ENCODE measurements at places on chromosomes 4 and X.

DNA sequence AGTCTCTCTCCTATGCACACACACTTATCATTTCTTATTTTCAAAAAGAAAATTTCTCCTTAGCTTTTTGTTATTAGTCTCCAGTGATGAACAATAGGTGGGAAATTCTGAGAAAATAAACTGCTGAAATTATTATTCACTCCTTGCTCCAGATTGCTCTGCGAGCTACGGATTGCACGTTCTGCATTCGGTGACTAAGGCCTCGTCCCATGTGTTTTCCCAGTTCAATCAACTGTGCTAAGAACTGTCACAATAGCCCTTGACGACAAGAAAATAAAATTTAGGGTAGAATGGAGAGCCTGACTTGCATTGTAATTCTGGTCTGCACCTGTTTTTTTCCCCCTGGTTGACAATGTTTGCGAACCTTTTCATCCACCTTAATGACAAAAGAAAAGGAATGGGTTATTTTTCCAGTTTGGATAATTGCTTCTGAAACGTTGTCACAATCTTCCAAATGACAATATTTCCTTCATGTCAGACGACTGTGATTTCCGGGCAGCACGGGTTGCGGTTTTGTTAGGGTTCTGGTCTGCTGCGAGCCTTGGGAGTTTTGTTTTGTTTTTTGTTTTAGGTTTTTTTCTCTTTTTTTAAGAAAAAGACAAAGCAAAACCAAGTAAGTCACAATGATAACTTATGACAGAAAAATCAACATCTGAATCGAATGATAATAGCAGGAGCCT lies 124.5 kb upstream of the NOCT start:
- no peak for DNase-seq

DNA sequence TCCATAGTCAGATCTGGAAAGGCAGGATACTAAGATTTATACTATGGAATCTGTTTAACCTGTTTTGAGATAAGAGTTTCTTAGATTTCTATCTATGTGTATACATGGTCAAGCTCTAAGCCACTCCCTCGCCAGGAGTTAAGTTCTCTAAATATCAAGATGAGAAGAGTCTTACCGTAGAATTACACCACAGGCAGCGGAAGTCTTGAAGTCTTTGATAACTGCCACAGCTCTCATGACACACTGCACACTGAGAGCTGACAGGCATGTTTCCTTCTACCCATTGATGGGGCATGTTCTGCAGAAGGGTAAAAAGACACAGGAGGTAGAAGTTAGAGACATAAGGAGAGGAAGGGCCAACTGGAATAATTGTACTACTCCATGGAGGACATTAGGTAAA lies 67.7 kb downstream of the DGKK start:
- DNase-seq, result no peak

DNA sequence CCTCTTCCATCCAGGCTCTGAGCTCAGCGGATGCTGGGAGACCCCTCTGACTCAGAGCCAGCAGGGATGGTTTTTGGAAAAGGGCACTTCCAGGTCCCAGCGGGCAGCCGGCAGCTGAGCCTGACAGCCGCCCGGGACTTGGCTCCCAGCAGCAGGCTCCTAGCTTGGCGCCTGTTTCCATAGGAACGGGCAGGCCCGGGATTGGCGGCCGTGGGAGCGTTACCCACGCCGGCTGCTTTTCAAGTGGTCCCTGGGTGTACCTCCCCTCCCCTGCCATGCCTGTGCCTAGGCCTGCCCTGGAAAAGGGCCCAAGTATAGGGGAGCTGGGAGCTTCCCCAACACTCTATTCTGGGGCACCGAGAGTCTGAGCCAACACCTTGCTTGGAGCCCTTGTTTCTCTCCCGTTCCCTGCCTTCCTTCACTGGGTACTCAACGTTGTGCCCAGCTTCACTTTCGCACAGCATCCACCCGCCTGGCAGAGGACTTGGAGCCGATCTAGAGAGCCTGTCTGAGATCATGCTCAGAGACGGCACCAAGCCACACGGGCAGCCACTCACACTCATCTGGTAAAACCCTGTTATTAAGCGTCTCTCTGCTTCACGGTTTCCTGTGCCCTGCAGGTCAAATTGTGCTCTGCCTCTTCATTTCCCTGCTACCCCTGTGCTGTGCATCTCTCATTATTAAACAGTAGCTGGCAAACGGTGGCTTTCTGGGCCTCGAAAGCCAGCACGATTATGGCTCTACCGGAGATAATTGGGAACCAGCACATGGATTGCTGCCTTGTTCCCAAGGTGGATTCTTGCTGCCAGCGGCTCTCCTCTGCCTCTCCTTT lies 521.5 kb downstream of the BCOR start:
- DNase-seq, result peak; percentile 18

GRCh38 chr4:6983544-6984142 lies 59.5 kb upstream of the TADA2B start:
- DNase-seq, result no peak

DNA sequence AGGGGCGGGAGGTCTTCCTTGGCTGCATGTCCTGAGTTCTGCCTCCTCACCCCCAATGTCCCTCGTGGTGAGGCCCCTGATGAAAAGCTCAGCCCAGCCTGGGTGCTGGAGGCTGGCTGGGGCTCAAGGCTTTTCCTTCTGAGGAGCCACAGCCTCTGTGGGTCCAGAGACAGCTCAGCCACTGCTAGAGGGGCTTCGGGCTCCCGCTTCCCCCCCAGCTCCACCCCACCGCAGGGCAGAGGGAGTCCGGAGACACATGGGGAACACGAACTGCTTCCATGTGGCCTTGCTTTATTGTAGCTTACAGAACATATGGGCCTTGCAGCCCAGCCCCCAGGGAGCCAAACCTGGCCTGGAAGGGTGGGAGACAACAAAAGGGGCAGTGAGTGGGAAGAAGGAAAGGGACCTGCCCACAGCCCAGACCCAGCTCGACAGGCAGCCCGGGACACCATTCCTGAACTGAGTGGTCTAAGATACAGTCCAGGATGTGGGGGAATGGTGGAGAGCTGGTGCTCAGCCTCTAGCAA lies 89.9 kb upstream of the NKX1-1 start:
- DNase-seq, result no peak

DNA sequence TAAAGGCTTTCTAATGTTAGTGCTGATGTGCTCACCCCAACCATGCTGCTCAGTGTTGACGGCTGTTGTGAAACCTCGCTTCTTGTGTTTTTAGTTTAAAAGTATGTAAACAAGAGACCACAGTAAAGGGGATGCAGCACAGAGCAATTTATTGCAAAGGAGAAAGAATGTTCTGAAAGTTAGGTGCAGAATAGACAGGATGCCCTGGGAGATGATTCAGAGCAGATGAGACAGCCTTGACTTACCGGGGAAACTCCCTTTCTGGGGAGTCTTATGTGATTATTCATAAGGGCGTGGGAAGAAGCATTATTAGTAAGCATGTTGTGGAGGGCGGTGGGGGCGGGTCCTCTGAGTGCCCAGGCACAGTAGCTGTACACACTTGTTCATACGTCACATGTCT lies 47.7 kb downstream of the EVC start:
- DNase-seq, result no peak

- no peak for DNase-seq
These were observed 125.1 kb upstream of the FRG1 start for GRCh38 chr4:189815404-189816192.

DNA sequence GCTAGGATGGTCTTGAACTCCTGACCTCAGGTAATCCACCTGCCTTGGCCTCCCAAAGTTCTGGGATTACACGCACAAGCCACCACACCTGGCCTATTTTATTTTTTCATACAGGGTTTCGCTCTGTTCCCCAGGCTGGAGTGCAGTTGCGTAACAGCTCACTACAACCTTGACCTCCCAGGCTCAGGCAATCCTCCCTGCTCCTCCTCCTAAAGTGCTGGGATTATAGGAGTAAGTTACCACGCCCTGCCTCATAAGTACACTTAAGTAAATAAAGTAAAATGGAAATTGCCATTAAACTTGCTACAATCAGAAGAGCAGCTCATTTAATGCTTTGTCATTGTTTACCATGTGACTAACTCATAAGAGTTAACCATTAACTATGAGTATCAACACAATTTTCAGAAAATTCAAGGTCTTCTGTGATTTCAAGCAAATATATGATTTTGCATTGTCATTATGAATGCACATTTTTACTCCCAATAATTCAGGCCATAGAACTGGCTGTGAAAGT lies 12.3 kb downstream of the UGDH start:
- DNase-seq, result no peak

DNA sequence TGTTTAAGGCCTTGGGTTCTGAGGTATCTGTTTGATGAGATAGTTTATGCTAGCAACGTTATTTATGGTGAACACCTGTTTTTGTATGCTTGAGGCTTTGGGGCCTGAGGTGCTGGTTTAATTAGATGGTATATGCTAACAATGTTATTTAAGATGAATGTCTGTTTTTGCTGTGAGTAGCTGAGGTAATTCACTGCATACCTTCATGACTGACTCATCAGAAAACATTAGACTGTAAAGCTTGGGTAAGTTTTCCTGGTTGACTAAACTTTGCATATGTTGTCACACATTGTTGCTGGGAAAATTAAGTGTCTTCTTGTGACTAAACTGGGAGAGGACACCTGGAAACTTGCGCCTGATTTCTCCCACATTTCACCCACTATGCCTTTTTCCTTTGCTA lies 1026.6 kb downstream of the RAPGEF2 start:
- no peak for DNase-seq

DNA sequence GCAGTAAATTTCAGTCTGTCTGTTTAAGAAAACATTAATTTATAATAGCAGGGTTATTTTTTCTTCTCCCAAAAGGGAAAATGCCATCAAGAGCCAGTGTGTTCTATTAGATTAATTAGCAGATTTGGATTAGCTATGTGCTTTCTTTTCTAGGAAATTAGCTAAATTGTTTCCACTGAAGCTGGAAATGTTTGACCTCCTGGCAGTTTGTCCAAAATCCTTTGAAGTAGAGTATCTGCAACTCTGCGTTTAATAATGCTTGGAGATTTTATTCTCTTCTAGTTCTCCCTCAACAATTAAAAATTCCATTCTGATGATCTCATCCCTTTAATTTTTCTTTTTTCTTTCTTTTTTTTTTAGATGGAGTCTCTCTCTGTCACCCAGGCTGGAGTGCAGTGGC lies 27.1 kb upstream of the HOPX start:
- no peak for DNase-seq

DNA sequence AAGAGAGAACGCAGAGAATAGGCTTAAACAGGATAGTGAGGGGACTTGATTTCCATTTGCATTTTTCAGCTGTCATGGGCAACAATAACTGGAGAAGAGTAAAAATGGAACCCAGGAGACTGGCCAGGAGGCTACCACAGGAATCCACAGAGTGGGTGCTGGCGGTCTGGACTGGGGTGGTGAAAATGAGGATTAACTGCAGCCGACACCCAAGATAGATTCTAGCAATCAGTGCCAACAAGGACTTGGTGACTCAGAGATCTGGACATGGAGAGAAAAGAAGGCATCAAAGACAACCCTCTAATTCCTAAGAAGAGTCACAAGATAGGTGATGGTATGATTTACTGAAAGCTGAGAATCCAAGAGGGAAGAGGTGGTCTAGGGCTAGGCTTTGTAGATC lies 102.8 kb downstream of the ATP8A1 start:
- DNase-seq, result no peak

DNA sequence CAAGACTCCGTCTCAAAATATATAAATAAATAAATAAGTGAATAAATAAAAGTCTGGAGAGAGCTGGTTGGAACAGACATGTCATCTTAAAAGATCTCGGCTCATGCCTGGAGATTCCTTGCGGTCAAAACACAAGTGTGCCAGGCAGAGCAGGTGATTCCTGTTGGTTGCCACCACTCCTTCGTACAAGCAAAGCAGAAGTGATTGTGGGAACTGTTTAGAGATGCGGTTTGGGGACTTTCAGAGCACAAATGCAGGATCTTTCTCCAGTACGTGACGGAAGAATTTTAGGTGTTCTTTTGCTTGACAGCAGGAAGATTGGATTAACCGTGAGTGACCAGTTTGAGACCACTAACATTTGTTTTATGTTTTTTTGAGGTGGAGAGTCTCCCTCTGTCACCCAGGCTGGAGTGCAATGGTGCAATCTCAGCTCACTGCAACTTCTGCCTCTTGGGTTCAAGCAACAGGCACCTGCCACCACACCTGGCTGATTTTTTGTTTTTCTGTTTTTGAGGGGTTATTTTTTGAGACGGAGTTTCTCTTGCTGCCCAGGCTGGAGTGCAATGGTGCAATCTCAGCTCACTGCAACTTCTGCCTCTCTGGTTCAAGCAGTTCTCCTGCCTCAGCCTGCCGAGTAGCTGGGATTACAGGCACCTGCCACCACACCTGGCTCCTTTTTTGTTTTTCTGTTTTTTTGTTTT lies 2.8 kb upstream of the CRLF2 start:
- DNase-seq, result no peak

DNA sequence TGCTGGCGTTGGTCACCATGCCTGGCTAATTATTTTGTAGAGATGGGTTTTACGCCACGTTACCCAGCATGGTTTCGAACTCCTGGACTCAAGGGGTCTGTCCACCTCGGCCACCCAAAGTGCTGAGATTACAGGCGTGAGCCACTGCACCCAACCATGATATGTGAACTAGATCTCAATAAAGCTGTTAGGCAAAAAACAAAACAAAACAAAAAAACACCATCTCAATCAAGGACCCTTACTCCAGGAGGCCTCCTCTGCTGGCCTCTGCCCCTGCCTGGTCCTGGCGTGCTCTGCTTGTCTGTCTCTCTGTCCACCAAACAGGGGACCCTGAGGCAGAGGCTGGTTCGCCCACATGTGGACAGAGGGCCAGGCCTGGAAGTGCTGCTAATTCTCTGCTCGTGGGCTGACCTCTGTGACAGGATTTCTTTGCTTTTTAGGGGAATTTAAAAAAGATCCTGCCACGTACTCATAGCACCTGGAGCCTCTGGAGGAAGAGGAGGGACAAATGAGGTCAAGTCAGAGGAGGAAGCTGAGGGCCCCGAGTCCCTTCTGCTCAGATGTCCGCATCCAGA lies 32.7 kb upstream of the WFS1 start:
- DNase-seq, result no peak

DNA sequence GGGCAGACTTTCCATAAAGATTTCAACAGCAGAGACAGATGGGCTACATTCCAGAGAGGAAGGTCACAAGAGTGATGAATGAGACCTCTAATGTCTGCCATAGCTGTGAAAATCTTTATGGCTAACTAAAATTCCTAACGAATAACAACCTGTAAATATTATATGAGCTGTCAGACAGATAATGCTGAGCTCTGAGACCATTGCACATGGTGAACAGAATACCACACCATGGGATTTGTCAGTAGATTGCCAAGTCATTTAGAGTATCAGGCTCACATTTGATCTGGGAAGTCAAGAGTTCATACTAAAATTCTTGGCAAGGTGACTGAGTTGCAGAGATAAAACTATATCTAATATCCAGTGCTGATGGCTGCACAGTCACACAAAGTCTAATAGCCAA lies 259.2 kb upstream of the FTHL17 start:
- no peak for DNase-seq

GRCh38 chrX:44055638-44056037 lies 82.4 kb upstream of the NDP start:
- no peak for DNase-seq

- peak; percentile 22 for DNase-seq
These were observed 28.4 kb upstream of the TNIP3 start for GRCh38 chr4:121192480-121192879.

DNA sequence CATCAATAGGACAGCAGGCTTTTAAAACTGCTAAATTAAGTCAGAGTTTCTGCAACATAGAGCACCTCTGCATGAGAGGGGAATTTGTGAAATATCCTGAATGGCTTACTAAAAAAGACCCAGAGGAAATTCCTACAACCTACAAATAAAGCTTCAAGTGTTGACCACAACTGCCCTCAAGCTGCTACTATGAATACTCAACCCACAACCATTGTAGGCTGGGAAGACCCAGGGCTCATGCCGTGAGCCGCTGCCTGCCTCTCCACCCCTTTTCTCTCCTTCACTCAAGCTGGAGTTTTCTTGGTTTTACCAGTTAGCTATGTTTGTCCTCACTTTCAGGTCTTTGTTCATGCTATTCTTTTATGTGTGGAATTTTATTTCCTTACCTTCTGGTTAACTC lies 151.6 kb downstream of the EMCN start:
- DNase-seq, result no peak
